ENCODE measurements at places on chromosomes 2 and 18.

GRCh38 chr2:100017633-100018032 is 124.8 kb downstream of the AFF3 start:
- peak; percentile 3 for DNase-seq

DNA sequence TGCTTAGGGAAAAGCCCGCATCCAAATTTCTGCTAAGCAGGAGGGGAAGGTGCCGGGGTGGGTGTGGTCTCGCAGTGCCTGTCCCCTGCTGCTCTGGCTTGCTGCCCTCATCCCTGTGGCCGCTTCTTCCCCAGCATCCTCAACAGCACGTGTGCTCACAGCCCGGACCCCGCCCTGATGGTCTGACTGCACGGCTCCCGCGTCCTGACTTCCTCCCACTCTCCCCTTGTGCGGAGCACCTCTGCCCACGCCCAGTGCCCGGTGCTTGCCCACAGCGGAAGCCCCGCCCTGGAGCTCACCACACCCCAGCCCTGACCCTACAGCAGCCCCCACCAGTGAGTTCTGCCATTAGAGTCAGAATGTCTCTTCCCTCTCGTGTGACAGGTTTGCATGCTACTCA is 277.9 kb downstream of the NDUFA10 start:
- DNase-seq, result no peak

DNA sequence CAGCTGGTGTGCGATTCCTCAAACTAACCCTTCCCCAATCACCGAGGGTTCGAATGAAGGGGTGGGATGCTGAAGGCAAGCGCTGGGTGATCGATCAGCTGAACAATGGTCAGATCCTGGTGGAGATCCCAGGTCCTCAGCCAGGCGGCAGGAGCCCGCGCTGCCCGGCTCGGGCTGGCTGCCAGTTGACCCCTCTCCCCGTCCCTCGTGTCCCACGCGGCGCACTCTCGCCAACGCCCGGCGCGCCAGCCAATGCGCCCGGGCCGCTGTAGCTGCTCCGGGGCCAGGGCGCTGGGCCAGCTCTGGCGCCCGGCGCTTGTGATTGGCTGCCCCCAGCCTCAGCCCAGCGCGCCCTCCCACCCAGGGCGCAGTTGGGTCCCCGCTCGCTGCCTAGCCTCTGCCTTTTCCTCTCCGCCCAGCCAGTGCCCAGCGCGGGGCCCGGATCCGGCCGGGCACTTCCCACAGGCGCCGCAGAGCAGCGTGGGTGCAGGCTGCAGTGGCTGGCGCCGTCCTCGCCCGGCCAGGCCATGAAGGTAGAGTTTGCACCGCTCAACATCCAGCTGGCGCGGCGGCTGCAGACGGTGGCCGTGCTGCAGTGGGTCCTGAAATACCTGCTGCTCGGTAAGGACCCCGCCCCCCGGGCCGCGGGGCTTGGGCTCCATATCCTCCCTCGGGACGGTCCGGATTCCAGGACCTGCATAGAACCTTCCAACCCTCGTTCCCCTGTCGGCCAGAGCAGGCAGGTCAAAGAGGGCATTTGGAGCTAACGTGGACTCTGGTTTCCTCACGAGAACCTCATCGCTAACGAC is at the start of gene MOGAT1:
Gene MOGAT1 (plus strand): TSS at position 400 of the 809 bp plus-strand sequence. CDS start 128 bp downstream, at position 528.
- DNase-seq, result no peak

DNA sequence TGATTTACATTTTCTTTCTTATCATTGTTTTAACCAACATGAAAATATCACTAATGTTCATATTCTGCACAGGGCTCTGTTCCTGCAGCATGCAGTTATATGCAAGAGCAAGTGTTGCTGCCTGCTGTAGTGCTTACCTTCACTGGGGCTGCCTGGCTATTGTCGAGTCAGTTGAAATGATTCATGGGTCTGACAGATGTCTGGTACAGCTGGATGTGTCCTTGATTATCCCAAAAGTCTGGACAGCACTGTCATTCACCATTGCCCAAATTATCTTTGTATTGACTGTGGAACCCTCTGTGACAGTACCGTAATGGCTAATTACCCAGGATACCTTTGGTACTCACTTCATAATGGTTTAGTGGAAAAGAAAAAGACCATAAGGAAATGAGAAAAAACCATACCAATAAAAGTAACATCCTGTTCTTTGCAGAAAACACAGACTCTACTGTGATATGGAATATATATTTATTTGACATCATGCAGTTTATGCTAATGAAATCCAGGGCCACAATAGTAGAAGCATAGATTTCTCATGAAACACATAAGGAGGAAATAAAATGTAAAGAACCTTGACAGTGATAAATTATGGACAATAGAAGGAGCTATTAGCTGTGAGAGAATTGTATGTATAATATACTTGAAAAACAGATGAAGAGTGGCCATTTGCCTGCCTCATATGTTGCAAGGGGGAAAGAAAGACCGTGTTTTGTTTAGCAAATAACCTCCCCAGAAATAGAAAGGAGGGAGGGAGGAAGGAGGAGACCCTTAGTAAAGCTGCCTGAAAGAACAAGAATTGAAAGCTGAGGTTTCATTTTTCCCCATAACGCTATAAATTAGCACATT is 249.8 kb upstream of the ATP5MC3 start:
- no peak for DNase-seq
